Activated naive CD4-positive, alpha-beta T cell treated with anti-CD3 and anti-CD28 coated beads, Interleukin-2, amount 50 U/mL, for 72 hours (primary cell): ENCODE measurements at places on chromosomes 4 and X.

DNA sequence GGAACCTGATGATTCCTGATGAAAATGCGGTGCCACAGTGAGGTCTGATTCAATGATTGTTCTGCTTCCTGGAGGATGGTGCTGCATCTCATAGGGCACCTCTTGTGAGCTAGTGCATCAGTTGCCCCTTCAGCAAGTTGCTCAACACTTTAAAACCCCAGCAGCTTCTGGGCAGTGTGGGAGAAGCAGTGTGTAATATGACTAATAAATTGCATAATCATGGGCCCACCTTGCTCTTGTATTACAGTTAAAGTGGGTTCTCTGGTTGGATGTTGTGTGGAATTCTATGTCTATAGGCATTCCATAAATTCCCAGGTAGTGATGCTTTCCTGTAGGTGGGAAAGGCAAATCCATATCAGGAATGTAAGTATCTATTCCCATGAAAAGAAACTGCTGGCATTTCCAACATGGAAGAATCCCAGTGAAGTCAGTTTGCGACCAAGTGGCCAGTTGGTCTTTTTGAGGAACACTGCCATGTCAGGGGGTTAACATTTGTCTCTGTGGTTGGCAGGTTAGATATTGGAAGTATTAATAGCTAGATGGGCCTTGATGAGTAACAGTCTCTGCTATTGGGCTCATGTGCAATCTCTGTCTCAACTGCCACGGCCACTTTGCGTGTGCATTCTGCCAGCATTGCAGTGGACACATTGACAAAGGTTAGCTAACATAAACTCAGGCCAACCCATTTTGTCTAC lies 121.1 kb upstream of the OTUD4 start:
- DNase-seq = no peak

DNA sequence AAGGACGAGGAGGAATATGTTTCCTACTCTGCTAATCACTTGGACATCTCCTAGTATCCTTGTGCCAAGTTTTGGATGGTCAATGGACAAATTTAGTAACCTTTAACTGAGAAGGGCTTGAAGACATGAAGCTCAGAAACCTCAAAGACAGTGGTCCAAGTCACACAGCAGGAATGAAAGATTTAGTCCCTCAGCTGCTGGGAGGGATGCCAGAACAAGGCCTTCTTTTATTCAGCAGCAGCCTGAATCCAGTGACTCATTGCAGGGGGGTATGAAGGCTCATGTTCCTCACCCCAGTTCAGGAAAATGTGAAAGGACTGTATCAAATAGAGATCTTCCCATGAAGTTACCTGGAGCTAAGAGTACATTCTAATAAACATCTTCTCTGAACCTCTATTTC lies 214.9 kb upstream of the UGT8 start:
- no peak for DNase-seq

GRCh38 chr4:683982-684622 lies 4.8 kb downstream of the SLC49A3 start:
- DNase-seq = peak; percentile 55

GRCh38 chrX:28988246-28988645 lies 401.0 kb downstream of the IL1RAPL1 start:
- no peak for DNase-seq

GRCh38 chr4:15906020-15906443 lies 32.5 kb downstream of the FGFBP1 start:
- no peak for DNase-seq

DNA sequence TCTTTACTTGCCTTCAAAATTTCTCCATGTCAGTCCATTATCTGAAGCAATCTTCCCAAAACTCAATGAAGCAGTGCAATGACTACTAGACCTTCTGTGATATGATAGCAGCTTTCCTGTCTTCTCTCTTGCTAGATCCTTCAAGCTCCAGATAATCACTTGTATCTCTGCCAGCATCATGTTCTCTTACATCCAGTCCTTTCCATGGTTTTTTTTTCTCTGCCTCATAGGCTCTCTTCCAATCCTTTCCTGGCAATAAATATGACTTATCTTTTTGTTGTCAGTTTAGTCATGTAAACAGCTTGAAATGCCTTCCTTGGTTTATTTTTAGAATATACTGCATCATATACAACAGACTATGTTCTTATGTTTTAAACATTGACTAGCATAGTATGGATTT lies 193.5 kb downstream of the CFAP299 start:
- DNase-seq = no peak

GRCh38 chr4:172514801-172515200 lies 653.8 kb upstream of the GALNT7 start:
- no peak for DNase-seq

GRCh38 chrX:151151665-151152267 lies 24.6 kb upstream of the GPR50 start:
- no peak for DNase-seq

GRCh38 chr4:1764670-1765069 lies 28.4 kb upstream of the FGFR3 start:
- DNase-seq = no peak

DNA sequence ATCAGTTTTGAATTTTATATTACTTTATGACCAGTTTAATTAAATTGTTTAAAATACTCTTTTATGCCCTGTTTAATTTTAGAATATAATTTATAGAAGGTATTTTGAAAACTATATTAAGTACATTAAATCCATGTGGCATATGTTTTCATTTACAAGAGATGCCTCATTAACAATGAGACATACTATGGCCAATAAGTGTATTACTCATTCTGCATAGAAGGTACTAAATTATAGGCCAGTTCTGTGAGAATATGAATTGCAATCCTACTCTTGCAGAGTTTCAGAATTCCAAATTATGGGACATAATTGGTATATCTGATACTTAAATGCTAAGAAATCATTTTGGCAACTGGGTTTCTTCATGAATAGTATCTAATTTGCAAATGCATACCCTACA lies 951.1 kb downstream of the FAT4 start:
- no peak for DNase-seq

DNA sequence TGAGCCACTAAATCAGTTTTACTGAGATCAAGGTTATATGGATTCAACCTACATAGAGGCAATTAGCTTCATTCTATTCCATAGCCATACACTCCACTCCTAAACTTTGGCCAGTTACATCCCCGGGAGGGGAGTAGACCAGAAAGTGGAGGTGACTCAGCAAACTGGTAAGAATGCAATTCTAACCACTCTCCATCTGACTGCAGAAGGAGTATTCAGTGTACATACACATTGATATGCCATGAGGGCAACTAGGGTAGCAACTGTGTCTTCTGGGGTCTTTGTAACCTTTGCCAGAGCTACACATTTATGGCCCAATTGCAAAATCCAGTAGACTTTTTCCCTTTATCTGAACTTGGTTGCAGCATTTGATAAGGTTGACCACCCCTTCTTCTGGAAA lies 7.6 kb downstream of the SLC25A43 start:
- no peak for DNase-seq

GRCh38 chrX:72309297-72310071 lies 3.8 kb upstream of the CITED1 start:
- DNase-seq = no peak

DNA sequence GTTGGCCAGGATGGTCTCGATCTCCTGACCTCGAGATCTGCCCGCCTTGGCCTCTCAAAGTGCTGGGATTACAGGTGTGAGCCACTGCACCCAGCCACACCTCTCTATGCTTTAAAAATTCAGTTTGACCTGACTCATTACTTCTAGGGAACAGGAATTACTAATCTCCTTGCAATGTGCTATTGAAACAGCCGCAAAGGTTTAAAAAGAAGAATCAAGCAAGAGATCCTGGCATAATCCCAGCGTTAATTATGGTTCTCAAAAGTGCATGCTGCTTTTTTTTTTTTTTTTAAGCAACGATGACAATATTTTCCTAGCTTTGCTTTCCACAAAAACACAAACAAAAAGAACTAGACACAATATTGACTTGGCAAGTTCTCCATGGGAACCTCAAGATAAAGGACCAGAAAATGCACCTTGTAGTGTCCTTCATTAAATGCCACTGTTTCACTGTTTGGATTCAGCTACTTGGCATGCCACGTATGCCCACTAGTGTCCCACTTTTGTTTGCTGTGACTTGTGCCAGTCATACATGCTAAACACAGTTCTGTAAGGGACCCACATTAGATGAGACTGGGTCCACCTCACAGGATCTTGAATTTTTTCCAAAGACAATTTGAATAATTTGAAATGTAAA lies 112.6 kb upstream of the PPARGC1A start:
- DNase-seq = no peak

- no peak for DNase-seq
Observed at GRCh38 chr4:142278171-142278570, 567.9 kb downstream of the INPP4B start.

DNA sequence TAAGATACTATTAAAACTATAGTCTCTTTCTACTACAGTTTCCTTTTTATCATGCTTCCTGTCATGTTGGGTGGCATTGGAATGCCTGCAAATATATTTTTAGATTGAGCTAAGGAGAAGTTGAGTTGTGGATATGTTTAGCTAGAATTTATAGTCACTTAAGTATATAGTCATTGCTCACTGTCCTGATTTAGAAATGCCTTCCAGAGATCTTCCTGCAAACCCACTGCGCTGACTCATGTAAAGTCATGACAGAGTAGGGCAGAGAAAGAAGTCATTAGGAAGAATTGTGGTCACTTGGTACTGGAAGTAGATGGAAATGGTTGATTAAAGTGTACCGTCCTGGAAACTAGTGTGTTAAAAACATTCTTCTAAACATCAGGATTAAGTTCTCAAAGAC lies 490.3 kb upstream of the PABPC4L start:
- no peak for DNase-seq

DNA sequence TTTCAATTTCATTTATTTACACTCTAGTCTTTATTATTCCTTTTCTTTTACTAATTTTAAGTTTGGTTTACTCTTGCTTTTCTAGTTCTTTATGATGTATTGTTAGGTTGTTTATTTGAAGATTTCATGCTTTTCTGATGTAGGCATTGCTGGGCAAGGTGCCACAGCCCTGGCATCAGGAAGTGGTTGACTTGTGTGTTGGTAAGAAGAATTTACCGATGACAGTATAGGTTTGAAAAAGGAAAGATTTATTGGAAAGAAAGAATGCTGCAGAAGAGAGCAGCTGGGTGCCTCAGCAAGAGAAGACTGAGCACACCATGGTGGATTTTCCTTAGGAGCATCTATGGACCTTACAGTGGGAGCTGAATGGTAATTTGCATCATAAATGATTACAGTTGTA lies 153.2 kb downstream of the KLF8 start:
- no peak for DNase-seq

GRCh38 chr4:55183926-55184599 lies 58.7 kb upstream of the KDR start:
- DNase-seq = peak; percentile 6

- peak; percentile 33 for DNase-seq
Observed at GRCh38 chr4:6855692-6856297, 53.8 kb upstream of the TBC1D14 start.

- no peak for DNase-seq
Observed at GRCh38 chrX:9144701-9145241, 110.8 kb upstream of the FAM9B start.

GRCh38 chr4:2977211-2978088 lies 14.1 kb downstream of the GRK4 start:
- DNase-seq = no peak

GRCh38 chr4:152676052-152676854 lies 3.5 kb downstream of the TMEM154 start:
- DNase-seq = no peak

- no peak for DNase-seq
Observed at GRCh38 chrX:152819732-152820131, 10.8 kb downstream of the CETN2 start.

GRCh38 chrX:1584237-1585011 lies 7.0 kb upstream of the AKAP17A start:
- no peak for DNase-seq

GRCh38 chr4:113539408-113539807 lies 222.1 kb downstream of the CAMK2D start:
- no peak for DNase-seq

DNA sequence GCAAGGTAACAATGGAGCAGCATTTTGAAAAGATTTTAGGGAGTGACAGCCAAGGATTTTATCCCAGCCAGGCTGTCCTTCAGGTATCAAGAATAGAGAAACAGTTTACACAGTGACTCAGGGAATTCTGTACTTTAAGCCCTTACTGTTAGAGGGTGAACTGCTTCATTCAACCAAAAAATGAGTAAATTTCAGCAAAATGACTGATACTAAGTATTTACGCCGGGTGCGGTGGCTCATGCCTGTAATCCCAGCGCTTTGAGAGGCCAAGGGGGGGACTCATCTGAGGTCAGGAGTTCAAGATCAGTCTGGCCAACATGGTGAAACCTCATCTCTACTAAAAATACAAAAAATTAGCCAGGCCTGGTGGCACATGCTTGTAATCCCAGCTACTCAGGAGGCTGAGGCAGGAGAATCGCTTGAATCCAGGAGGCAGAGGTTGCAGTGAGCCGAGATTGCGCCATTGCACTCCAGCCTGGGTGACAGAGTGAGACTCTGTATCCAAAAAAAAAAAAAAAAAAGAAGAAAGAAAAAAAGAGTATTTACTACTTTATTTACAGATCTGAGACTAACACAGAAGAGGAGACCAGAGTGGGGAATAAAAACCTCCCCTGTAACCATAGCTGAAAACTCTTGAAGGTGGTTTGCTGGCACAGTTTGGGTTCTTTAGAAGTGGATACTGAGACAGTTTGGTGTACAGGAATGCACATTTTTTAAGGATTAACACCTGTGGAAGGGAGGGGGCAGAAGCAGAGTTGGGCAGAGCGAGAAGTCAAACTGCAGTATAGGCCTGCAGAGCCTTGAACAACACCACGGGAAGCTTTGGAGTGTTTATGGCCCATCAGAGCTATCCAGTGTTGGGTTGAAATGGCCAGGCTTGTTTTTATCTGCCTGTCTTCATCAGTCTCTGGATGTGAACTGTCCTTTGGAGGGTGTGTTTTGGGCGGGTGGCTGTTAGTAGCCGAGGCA lies 40.5 kb downstream of the TMEM131L start:
- no peak for DNase-seq

DNA sequence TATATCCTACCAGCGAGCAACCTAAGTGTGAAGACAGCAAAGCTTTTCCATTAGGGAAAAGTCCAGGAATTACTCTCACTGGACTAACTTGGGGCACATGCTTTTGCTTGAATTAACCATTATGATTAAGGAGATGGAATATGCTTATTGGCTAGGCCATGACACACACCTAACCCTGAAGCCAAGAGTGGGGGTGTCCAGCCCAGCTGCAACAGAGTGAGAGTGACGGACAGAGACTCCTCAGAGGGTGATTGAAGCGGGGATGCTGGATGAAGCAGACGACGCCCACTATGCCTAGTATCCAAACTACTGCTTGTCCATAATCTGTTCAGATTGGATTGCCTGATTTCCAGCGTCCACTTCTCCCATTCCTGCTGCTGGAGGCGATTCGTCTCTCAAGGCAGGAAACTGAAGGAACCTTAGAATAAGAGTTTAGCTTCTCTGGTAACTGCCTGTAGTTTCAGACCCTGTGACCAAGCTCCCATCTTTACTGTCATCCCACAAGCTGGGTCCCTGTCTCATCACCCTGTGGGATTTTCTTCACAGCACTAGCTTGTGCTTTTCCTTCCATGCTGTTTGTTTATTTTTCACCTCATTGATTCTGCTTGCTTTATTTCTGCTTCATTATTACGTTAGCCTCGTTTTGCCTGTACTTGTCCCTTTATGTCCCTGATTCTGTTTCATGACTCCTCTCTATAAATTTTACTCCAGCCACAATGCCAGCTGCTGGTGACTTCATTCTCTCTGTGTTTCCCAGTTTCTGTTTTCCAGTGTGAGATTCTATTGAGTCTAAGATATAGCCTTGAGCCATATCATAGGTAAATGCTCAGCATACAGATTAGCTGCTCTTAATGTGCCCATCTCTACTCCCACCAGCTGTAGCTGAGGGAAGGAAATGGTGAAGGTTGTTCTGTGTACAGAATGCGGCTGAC lies 19.0 kb downstream of the FAM47E start:
- no peak for DNase-seq
